Left lung (tissue), 14 donors: ENCODE measurements at places on chromosomes 16 and 17.
A peak's percentile ranks its signal among the peaks of the same experiment; 100 is the strongest.

GRCh38 chr17:79695797-79696609, 34.7 kb upstream of the ENPP7 start:
- no peaks in the 10 kb centered on the region for H3K27me3 ChIP-seq
- H3K4me3 ChIP-seq, result no peak overlapping the region
- peak; percentile 71 for DNase-seq
- peaks cover 12% of the 10 kb centered on the region for H3K4me1 ChIP-seq

GRCh38 chr17:49873466-49873865, 25.6 kb upstream of the TAC4 start:
- peak; percentile 82 for DNase-seq
- no peaks in the 10 kb centered on the region for H3K36me3 ChIP-seq
- peaks cover 21% of the 10 kb centered on the region for H3K27me3 ChIP-seq
- H3K4me1 ChIP-seq, result no peaks in the 10 kb centered on the region

DNA sequence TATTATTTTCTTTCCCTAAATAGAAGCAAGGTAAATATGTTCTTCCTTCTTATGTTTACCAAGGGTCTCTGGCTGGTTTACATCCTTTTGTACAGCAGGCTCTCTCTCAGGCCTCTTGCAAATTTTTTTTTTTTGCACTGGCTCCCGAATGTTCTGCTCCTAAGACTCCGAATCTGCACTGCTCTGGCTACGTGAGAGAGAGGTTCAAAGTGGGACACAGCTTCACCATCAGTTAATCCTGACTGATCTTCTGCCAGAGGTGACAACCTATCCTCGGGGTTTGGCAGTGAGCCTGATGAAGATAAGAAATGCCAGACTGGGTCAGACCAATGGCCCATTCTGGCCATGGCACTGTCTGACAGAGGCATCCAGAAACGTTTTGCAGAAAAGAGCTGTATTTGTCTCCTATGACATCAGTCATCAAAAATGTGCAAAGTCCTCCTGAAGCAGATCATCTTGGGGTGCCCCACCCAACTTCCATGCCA, 136.9 kb downstream of the GRIN2A start:
- H3K36me3 ChIP-seq, result no peaks in the 10 kb centered on the region
- H3K4me3 ChIP-seq, result no peak overlapping the region
- H3K27ac ChIP-seq, result no peak overlapping the region
- H3K4me1 ChIP-seq, result no peaks in the 10 kb centered on the region

- no peaks in the 10 kb centered on the region for H3K4me1 ChIP-seq
- no peak for DNase-seq
- no peaks in the 10 kb centered on the region for H3K27me3 ChIP-seq
- no peaks in the 10 kb centered on the region for H3K36me3 ChIP-seq
- no peak overlapping the region for H3K27ac ChIP-seq
These were observed 3.6 kb upstream of the KRTAP3-1 start for GRCh38 chr17:41012326-41013120.

GRCh38 chr17:37483311-37484039, 6.2 kb upstream of the DUSP14 start:
- H3K27me3 ChIP-seq, result no peaks in the 10 kb centered on the region
- peaks cover 19% of the 10 kb centered on the region for H3K36me3 ChIP-seq
- H3K4me1 ChIP-seq, result peaks cover 4% of the 10 kb centered on the region
- no peak overlapping the region for H3K27ac ChIP-seq

GRCh38 chr17:383771-384621, 31.4 kb upstream of the RPH3AL start:
- H3K27me3 ChIP-seq, result peaks cover 27% of the 10 kb centered on the region
- H3K4me1 ChIP-seq, result peaks cover 9% of the 10 kb centered on the region
- no peaks in the 10 kb centered on the region for H3K36me3 ChIP-seq
- no peak for DNase-seq

DNA sequence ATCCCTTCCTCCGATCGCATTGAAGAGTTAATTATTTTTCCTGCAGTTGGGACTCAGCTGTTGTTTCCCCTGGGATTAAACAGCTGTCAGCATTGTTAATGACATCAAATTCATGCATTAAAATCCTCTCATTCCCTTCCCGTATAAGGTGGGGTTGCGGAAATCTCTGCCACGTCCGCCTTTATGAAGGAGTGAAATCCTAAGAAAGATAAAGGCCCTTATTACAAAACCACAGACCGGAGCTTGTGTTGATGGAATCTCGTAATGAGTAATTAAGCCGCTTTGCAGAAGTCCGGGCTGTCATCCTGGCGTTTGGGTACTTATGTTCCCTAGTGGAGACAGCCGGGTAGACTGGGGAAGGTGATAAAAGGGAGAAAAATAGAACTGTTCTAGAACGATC, 627.6 kb downstream of the MAF start:
- no peaks in the 10 kb centered on the region for H3K4me1 ChIP-seq
- no peak overlapping the region for H3K4me3 ChIP-seq
- H3K27ac ChIP-seq, result no peak overlapping the region
- no peak for DNase-seq

DNA sequence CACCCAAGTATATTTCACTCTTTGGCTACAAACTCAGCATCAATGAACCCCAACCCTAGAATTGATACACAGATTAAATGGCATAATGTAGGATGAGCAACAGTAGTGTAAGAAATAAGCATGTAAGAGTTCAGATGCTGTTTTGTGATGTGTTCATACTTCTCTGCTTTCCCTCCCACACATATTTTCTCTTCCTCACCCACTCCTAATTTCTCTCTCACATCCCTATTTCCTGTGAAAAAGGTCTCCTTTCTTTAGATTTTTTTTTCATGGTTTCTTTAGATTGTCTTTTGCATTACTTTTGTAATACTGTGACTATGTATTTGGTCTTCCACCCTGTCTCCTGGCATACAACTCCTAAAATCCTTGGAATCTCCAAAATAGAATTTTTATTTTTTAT, 21.7 kb downstream of the CREBBP start:
- no peak overlapping the region for H3K4me3 ChIP-seq
- H3K36me3 ChIP-seq, result no peaks in the 10 kb centered on the region
- no peak for DNase-seq
- H3K27ac ChIP-seq, result no peak overlapping the region

- no peak overlapping the region for H3K4me3 ChIP-seq
- no peak for DNase-seq
- no peaks in the 10 kb centered on the region for H3K36me3 ChIP-seq
- H3K4me1 ChIP-seq, result no peaks in the 10 kb centered on the region
- no peaks in the 10 kb centered on the region for H3K27me3 ChIP-seq
- no peak overlapping the region for H3K27ac ChIP-seq
These were observed 815.5 kb downstream of the KCNJ18 start for GRCh38 chr17:22507823-22508222.

GRCh38 chr17:48731355-48731754, 2.8 kb upstream of the HOXB13 start:
- H3K36me3 ChIP-seq, result no peaks in the 10 kb centered on the region
- H3K27me3 ChIP-seq, result peaks cover 98% of the 10 kb centered on the region
- H3K4me1 ChIP-seq, result no peaks in the 10 kb centered on the region
- no peak overlapping the region for H3K27ac ChIP-seq
- H3K4me3 ChIP-seq, result no peak overlapping the region
- no peak for DNase-seq

GRCh38 chr17:55829995-55830612, 79.3 kb downstream of the PCTP start:
- H3K4me3 ChIP-seq, result no peak overlapping the region
- H3K27me3 ChIP-seq, result no peaks in the 10 kb centered on the region
- no peak for DNase-seq
- no peak overlapping the region for H3K27ac ChIP-seq

- H3K36me3 ChIP-seq, result peaks cover 9% of the 10 kb centered on the region
- DNase-seq, result no peak
- H3K4me1 ChIP-seq, result peaks cover 33% of the 10 kb centered on the region
These were observed 88.3 kb upstream of the PLEKHM1 start for GRCh38 chr17:45578516-45579455.

GRCh38 chr16:75710344-75710743, 9.1 kb upstream of the DUXB start:
- no peaks in the 10 kb centered on the region for H3K27me3 ChIP-seq
- no peak overlapping the region for H3K27ac ChIP-seq
- H3K4me1 ChIP-seq, result no peaks in the 10 kb centered on the region
- no peaks in the 10 kb centered on the region for H3K36me3 ChIP-seq
- H3K4me3 ChIP-seq, result no peak overlapping the region
- DNase-seq, result no peak

DNA sequence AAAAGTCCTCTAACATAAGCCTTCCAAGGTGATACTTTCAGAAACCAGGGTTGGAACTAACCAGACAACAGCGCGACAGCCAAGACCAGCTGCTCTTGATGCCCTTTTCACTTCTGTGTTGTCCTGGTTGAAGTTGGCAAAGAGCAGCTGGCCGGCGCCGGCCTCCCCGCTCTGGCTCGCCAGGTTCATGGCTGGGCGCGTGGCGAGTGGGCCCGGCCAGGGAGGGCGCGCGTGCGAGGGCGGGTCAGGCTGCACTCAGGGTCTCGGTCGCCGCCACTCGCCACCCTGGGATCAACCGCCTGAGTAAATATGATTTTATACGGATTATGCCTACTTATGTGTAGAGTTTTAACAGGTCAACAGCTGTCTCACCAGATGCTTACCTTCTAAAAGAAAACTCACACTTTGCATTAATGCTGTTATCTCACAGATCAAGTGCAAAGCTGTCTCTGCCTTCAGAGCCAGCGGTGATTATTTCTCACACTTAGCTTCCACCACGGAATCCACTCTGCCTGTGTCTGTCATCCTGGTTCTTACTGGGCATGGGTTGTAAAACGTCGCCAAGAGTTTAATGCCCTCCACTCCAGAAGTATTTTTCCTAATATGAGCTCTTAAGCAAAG, 13.5 kb downstream of the KCTD2 start:
- no peak overlapping the region for H3K4me3 ChIP-seq
- H3K4me1 ChIP-seq, result peaks cover 8% of the 10 kb centered on the region
- no peaks in the 10 kb centered on the region for H3K27me3 ChIP-seq
- H3K36me3 ChIP-seq, result peaks cover 76% of the 10 kb centered on the region
- no peak for DNase-seq
- H3K27ac ChIP-seq, result no peak overlapping the region

DNA sequence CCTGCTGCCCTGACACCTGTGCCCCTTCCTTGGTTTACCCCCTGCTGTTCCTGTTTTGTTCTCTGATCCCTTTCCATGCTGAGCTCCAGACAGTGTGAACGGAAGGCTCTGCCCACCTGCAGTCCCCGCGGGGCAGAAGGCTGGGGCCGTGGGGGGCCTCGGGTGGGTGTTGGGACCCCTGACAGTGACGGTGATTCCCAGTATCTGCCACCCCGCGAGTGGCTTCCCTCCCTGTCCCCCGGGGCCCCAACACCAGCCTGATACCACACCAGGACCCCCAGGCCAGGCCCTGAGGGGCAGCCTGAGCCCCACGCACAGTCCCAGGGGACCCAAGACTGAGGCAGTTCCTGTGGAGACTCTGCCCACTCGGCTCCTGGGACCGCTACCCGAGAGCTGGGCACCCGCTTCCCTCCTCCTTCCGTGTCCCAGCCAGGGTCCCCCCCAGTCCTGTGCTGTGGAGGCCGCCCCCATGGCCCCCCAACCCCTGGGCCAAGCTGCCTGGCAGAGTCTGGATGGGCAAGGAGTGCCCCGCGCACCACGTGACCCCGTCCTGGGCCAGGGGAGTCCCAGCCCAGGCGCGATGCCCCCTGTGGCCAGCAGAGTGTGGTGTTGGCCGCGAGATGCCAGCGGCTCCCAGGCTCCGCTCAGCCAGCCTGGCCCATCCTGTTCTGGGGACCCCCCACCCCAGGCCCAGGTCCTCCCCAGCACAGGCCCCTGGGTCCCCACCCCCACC, 10.0 kb upstream of the C1QTNF8 start:
- H3K27me3 ChIP-seq, result peaks cover 8% of the 10 kb centered on the region
- no peak for DNase-seq
- peaks cover 3% of the 10 kb centered on the region for H3K4me1 ChIP-seq

DNA sequence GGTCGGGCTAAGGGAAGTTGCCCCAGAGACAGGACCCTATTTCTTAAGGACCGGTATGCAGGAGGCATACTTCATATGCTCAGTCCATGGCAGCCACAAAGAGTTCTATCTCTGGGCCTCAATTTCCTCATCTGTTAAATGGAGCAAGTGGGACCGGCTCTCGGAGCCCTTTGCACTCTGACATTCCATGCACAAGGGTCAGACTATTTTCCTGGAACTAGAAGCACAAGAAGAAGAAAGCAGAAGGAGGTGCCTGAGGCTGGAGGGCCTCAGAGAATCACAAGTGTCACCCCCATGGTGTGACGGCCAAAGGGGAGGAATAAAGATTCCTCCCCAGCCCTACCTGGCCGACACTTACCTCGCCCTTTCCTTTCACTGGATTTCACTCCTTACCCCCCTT, 115.8 kb downstream of the GSG1L start:
- H3K27ac ChIP-seq, result no peak overlapping the region
- H3K4me3 ChIP-seq, result no peak overlapping the region
- DNase-seq, result no peak
- peaks cover 31% of the 10 kb centered on the region for H3K27me3 ChIP-seq

GRCh38 chr17:205817-206216, 24.4 kb upstream of the DOC2B start:
- no peak overlapping the region for H3K4me3 ChIP-seq
- DNase-seq, result no peak
- H3K36me3 ChIP-seq, result no peaks in the 10 kb centered on the region
- H3K27me3 ChIP-seq, result peaks cover 9% of the 10 kb centered on the region
- H3K27ac ChIP-seq, result no peak overlapping the region

DNA sequence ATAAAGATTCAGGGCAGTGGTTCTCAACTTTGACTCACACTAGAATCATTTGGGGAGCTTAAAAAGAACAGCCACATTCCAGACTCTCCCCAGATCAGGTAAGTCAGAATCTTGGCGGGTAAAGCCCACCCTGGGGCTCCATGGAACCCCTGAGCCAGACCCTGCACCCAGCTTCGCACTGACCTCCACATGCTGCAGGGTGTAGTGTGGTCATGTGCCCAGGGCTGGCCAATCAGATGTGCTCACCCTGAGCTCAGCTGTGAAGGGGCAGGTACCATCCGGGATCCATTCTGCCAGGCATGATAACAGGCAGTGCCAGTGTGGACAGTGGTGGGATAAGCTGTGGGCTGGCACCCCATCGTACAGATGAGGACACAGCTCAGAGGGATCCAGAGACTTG, 28.1 kb upstream of the MED9 start:
- H3K36me3 ChIP-seq, result no peaks in the 10 kb centered on the region
- no peak for DNase-seq
- no peak overlapping the region for H3K4me3 ChIP-seq
- H3K4me1 ChIP-seq, result peaks cover 3% of the 10 kb centered on the region
- H3K27me3 ChIP-seq, result no peaks in the 10 kb centered on the region
- no peak overlapping the region for H3K27ac ChIP-seq

DNA sequence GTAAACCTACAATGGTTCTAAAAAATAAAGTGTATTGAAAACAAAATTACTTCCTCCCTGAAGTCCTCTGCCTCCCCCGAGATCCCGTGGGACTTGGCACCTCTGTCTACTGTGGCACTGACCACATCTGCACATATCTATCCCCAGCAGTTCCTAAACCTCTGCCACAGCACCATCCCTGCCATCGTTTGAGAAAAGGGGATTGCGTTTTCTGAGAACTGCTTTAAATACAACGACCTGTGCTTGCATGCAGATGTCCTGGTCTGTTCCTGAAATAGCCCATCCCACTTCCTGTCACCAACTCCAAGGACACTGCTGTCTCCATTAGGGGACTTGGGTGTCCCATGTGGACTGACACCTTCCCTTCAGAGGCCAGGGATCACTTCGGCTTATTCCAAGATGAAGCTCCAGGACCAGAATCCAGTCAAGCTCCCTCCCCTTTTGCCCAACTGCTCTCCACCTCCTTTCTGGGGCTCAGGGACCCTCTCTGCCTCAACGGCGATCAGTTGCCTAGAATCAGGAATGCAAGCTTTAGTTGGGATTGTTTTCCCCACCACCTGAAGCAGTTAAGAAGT, 20.6 kb downstream of the CBLN1 start:
- no peak for DNase-seq
- no peaks in the 10 kb centered on the region for H3K4me1 ChIP-seq
- H3K27ac ChIP-seq, result no peak overlapping the region
- H3K4me3 ChIP-seq, result no peak overlapping the region
- no peaks in the 10 kb centered on the region for H3K36me3 ChIP-seq
